ENCODE measurements at places on chromosomes 5 and 9. TPM values are rescaled to one million over a fixed set of nuclear protein-coding genes. Genes with fewer than 3 reads are reported as not detected.

DNA sequence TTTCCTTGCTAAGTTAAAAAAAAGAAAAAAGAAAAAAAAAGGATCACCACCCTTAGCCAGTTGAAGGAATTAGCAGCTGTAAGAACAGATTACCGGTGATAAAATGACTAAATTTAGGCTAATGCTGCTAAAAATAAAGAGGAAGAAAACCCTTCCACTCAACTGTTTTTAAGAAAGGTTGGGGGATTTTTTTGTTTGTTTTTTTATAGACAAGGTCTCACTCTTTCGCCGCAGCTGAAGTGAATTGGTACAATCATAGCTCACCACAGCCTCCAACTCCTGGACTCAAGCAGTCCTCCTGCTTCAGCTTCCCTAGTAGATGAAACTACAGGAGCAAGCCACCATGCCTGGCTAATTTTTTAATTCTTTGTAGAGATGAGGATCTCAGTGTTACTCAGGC, 101.7 kb downstream of the SNCAIP start:
- H3K36me3 ChIP-seq = no peaks in the 10 kb centered on the region
- DNase-seq = no peak
- H3K4me3 ChIP-seq = no peak overlapping the region

DNA sequence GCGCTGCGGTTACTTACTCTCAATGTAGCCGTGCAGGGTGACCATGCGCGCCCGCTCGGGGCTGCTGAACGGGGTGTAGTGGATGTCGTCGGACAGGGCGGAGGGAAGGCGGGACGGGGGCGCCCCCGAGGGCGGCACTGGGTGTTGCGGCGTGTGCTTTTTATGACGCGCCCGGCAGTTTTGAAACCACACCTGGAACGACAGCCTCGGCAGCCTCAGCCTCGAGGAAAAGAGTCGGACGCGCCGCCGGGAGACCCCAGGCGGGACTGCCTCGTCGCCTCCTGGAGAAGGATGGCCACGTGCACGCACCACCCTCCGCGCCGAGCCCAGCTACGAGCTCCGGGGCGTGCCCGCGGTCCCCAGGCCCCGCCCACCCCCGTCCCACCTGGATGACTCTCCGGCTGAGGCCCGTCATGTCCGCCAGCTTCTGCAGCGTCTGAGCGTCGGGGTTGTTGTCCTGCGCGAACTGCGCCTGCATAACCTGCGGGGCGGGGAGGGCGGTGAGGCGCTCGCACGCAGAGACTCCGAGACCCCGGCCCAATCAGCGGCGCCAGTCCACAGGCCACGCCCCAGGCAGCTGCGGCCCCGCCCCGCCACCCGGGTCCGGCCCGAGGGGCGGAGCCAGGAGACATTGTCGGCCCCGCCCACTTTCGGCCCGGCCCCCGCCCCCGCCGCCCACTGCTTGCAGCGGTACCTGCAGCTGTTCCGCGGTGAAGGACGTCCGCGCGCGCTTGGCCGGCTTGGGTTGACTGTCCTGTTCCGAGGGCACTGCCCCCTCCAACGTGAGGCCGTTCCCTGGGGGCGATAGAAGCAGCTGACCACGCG, 15.0 kb downstream of the LHX6 start:
- H3K36me3 ChIP-seq = no peaks in the 10 kb centered on the region
- no peak overlapping the region for H3K27ac ChIP-seq
- peaks cover 16% of the 10 kb centered on the region for H3K4me1 ChIP-seq
- H3K27me3 ChIP-seq = peaks cover 49% of the 10 kb centered on the region
- peak overlapping the region; percentile 73 for H3K4me3 ChIP-seq
- no peak for DNase-seq

CDK9 gene
- total RNA-seq = 119 TPM

GRCh38 chr5:25020454-25020853, 375.7 kb upstream of the CDH10 start:
- H3K4me1 ChIP-seq = no peaks in the 10 kb centered on the region
- no peak for DNase-seq
- H3K27me3 ChIP-seq = no peaks in the 10 kb centered on the region
- H3K36me3 ChIP-seq = peaks cover 10% of the 10 kb centered on the region
- H3K27ac ChIP-seq = no peak overlapping the region

- no peak for DNase-seq
- peaks cover 5% of the 10 kb centered on the region for H3K36me3 ChIP-seq
- H3K27ac ChIP-seq = no peak overlapping the region
- no peaks in the 10 kb centered on the region for H3K4me1 ChIP-seq
- H3K27me3 ChIP-seq = no peaks in the 10 kb centered on the region
Observed at GRCh38 chr5:116872986-116873385, 298.4 kb upstream of the SEMA6A start.

GRCh38 chr5:43020399-43020746, 19.7 kb downstream of the ANXA2R start:
- H3K27ac ChIP-seq = peak overlapping the region; percentile 99
- no peaks in the 10 kb centered on the region for H3K27me3 ChIP-seq
- H3K36me3 ChIP-seq = no peaks in the 10 kb centered on the region
- H3K4me3 ChIP-seq = peak overlapping the region; percentile 98
- no peak for DNase-seq

PRKAA1 gene
- 94.9 TPM for total RNA-seq
